ENCODE measurements at places on chromosomes 4 and X.

DNA sequence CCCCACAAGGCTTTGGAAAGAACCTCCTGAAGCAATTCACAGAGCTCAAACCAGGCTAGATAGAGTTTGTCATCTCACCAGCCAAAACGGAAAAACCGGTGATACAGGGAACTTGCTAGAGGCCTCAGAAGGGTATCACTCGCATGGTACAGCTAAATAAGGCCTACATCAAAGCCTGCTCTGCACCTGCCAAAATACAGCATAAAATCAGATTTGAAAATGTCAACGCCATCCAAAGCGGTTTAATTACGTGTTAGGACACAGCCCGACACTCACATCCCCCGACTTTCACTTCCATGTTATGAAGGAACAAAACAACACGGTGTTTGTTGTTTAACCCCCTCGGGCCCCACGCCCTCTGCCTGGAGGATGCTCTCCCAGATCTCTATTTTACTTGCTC lies 65.0 kb downstream of the MAPK10 start:
- DNase-seq: no peak

- no peak for DNase-seq
Measured at GRCh38 chrX:13700380-13700779, 11.5 kb downstream of the RAB9A start.

- DNase-seq: peak; percentile 81
Measured at GRCh38 chr4:1720163-1720983, 750 bp downstream of the TMEM129 start.

DNA sequence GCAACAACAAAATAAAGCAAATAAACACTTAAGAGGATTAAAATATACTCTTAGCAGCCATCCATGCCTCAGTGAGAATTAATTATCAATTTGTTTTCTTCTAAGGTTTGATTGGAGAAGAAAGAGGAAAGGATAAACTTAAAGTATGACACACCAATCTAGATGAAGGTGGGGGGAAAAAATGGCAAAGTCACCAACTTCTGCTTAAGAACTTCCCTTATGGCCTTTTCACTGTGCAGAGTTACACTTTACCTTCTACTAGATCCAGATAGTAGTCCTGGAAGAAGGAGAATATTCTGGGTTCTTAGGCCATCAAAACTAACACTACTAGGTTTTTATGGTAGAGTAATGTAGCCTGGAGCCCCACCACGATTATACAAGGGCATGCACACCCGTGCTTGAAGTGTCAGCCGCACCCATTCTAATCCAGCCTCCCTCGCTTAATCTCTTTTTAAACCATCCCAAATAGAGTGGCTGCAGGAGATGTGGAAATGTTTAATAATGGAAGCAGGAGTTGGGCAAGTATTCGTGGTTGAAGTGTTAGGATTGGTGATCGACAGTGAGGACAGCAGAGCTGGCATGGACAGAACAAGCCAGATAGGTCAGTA lies 14.1 kb downstream of the ENPEP start:
- DNase-seq: no peak

GRCh38 chrX:15437724-15438123 lies 53.5 kb upstream of the VEGFD start:
- no peak for DNase-seq

DNA sequence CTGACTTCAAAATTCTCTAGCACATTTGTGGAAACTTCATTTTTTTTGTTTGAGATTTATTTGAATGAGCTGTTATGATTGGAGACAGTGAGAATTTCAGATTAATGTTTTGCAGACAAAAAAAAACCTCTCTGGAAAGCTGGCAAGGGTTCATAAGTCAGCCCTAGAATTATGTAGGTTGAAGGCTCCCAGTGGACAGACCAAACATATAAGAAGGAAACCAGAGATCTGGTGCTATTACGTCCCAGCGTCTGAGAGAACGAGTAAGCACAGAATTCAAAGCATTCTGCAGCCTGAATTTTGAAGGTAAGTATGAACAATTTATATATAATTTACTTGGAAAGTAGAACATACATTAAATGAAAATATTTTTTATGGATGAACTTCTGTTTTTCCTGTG lies at the start of gene AGTR2:
Gene AGTR2 (plus strand): TSS at position 234 of the 400 bp plus-strand sequence. CDS start 1,537 bp downstream, outside the sequence.
- no peak for DNase-seq

DNA sequence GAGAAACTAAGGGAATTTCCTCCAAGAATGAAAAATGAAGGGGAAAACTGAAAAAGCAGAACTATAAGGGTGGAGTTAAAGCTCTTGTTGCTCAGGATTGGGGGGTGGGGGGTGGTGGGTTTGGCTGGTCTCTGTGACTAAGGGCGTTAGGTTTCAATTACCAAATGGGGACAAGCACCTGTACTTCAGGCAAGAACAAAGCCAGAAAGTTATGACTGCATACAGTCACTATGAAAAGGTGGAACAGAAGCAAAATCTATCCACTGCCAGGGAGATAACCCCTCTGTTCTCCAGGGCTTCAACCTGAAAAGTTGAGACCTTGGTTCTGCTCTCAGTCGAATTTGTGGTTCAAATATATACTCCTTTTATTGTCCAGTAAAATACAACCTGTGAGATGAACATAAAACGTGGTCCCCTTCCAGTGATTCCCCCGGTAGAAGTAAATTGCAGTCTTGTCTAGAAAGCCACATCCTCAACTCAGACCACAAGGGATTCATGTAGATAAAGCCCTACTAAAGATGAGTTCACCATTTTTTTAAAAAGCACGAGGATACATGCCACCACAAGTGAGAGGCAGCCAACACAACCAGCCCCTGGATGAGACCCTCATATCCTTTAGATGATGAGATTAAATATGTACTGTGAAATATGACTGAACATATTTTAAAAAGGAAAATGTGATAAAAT lies 257.1 kb upstream of the RPS6KA3 start:
- DNase-seq: no peak

- DNase-seq: no peak
Measured at GRCh38 chr4:117327491-117327890, 242.1 kb upstream of the TRAM1L1 start.

DNA sequence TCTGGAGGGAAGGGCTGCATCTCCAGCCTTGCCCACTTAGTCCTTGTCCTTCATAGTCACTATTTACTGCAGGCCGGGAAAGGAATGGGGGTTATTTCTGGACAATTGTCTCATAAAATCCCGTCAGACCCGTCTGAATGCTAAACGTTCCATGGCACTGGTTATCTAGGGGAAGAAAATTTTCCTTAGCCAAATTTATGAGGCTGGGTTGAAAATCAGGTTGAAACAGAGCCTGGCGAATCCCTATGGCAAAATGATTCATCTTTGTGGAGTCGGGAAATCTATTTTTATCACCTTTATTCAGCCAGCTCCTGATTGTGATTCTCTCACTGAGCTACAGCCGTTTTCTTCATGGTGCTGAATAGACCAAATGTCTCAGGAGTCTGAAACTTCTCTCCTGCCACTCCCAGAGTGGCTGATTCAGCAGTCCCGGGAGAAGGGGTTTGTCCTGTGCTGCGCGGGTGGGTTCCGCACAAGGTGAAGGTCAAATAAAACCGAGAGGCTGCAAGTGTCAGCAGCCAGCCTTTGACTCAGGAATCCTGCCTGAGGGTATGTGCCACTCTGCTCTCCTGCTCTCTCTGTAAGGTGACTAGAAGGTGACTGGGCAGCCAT lies 1.0 kb downstream of the LIMCH1 start:
- DNase-seq: peak; percentile 65

DNA sequence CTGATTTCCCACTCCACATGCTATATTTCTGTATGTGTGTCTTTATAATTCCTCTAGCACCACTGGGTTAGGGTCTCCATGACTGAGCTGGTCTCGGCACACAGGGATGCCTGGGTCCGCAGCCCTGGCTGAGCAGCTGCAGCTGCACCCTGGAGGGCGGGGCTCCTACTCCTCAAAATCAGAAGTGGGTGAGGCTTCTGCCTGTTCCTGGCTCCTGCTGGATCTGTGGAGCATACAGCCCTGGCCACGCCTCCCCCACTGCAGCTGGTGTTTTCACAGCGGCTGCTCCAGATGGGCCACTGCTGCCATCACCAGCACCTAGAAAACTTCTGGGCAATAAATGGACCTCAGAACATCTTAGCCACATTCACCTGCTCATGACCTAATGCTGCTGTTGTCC lies 30.9 kb downstream of the SPCS3 start:
- no peak for DNase-seq

DNA sequence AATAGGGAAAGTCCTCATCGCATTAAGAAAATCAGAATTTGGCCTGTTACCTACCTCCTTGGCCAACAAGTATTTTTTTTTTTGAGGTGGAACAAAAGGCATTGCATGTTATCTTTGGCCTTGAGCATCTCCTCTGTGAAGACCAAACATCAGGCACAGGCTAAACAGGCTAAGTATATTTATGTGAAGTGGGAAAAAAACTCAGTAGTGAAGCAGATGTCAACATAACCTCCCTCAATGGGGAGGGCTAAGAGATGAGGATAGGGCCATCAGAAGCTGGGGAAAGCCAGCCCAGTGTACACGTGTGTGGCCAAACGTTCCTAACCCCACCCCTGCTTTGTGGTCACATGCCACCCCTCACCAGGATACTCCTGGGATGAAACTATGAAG lies 102.5 kb downstream of the FNIP2 start:
- DNase-seq: no peak

DNA sequence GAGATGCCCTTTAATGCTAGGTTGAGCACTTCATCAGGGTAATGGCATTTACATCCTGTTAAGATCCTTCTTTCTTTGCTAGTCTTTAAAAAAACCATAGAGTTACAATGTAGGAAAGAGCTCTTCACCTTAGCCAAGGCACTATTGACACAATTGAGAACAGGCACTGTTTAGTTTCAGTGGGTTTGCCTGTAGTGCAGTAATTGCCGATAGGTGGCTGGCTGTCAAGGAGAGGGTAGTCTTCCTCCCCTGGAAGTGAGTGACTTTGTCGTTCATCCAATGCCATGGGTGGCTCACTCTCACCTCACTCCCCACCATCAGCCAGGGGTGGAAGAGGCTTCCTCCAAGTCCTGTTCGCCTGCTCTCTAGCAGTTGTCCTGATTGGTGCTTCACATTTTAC lies 34.7 kb downstream of the SMS start:
- no peak for DNase-seq

- no peak for DNase-seq
Measured at GRCh38 chr4:175762582-175762981, 49.5 kb downstream of the GPM6A start.

- no peak for DNase-seq
Measured at GRCh38 chrX:41759817-41760216, 35.8 kb downstream of the GPR82 start.

- no peak for DNase-seq
Measured at GRCh38 chr4:151163855-151164254, 64.4 kb downstream of the RPS3A start.

- no peak for DNase-seq
Measured at GRCh38 chrX:107982356-107982755, at the start of gene TEX13B. TEX13B (minus strand) TSS chrX:107982370; CDS start chrX:107982127, 243 bp downstream.

- no peak for DNase-seq
Measured at GRCh38 chr4:118260309-118260708, 92.5 kb downstream of the PRSS12 start.

GRCh38 chrX:147550217-147550616 lies 361.5 kb upstream of the FMR1 start:
- no peak for DNase-seq

GRCh38 chrX:150833454-150834056 lies 64.9 kb downstream of the CD99L2 start:
- DNase-seq: no peak

DNA sequence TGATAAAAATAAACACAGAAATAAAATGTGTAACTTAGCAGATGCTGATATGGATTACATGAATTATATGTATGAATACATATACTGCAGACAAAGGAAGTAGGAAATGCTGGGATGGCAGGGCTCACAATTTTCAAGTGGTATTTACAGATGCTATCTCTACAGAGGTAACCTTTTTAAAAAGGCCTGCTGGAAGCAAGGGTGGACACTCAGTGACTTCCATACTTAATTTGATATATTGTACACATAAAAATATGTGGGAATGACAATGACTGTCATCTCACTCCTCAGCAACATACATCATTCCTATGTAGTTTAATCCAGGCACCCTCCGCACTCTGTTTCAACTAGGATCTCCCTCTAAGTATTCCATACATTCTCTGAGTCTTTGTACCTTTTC lies 452.9 kb downstream of the DTHD1 start:
- no peak for DNase-seq

DNA sequence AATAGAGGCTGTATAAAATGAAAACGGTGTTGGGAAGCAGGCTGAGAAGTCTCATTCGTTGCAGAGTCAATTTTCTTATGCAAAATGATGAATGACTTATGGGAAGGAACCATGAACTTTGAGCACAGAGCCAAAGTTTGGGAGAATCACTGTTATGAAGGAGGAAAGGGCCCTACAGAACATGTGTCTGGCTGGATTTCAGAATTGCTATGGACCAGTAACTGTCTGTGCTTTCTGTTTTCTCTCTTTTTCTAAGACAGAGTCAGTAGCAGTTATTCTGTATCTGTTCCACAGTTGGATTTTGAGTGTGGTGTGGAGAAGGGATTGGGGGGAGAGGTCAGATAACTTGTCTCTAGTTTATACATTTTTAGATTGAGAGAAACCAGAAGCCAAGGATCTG lies 265.0 kb upstream of the HS3ST1 start:
- DNase-seq: no peak

- no peak for DNase-seq
Measured at GRCh38 chrX:11932423-11932822, 174.4 kb downstream of the MSL3 start.

Data from right cardiac atrium (tissue), 5 donors.